Substantia nigra (tissue), 51 donors: ENCODE measurements at places on chromosomes 11 and 22.

- no peak for DNase-seq
Measured at GRCh38 chr22:48204296-48204695, 1441.8 kb downstream of the TBC1D22A start.

DNA sequence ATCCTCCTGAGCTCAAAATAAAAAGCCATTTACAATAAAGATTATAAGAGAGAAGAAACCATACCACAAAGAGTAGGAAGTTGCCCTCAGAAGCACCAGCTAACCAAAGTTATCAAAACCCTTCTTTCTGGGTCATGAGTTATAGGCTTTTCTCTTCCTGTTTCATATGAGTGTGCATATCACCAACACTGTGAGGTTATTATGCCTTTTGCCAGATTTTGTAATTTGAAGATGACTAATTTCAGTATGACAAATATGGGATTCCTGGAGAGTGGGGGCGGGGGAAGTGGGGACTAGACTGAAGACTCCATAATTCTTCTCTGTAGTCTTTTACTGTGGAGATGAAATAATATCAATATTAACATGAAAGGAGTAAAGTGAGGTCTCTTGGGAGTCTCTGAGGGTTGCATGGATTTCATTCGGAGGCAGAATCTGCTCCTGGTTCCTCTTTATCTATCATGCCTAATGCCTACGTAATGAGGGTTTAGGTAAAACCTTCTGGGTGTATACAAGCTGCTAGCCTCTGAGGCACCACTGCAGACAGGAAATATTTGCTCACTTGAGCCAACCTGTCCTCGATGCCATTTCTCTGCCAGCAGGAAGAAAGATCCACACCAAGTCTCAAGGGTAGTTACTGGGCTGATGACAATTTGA, 2.1 kb downstream of the LPXN start:
- DNase-seq: no peak

DNA sequence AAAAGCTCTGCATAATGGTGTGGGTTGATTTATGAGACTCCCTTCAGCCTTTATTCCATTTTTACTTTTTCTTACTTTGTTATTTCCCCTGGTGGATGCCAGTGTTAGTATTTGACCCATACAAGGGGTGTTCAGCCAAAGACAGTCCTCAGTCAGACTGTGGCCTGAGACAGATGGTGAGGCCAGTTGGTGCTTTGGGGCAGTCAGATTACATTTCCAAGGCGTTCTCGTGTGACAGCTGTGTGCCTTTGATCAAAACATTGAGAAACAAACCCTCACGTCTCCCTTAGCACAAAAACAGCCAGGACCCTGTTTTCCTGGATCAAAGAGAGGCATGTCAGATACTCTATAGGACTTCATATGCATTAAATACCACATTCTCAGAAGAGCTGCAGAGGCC, 31.3 kb upstream of the SLN start:
- no peak for DNase-seq

GRCh38 chr11:121226415-121227263, 65.9 kb upstream of the SC5D start:
- no peak for DNase-seq

DNA sequence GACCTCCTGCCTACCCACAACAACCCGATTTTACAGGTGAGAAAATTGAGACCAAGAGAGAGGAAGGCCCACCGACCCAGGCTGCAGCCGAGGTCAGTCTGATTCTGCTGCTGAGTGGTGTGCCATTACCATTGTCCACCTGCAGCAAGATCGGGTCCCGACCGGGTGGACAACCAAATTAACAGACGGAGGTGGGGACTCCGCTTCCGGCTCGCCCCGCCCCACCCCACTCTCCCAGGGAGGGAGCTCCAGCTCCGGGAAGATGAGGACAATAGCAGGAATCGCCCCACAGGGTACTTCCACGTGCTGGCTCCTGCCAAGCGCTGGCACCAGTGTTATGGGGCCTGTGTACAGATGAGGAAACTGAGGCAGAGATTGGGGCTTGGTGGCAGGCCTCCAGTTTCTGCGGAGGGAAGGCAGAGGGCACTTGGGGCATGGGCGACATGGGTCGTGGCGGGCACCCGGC, 425 bp upstream of the KDELR3 start:
- no peak for DNase-seq

DNA sequence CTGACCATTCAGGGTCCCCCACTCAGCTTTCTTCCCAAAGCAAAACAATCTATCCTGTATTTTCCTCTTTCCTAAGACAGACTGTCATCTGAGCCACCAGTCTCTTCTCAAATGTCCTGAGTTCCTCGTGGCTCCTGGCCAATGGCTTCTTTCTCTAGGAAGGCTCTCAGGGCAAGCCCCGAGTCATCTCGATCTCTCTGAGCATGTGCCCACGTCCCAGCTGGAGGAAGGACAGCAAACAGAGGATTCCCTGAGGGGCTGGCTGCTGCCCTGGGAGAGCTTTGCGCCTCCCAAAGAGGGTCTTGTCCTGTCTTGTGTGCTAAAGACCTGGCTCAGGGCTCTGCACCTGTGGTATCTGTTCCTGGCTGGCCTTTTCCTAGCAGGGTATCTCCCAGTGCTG, 8.3 kb downstream of the SLC37A2 start:
- DNase-seq: no peak

DNA sequence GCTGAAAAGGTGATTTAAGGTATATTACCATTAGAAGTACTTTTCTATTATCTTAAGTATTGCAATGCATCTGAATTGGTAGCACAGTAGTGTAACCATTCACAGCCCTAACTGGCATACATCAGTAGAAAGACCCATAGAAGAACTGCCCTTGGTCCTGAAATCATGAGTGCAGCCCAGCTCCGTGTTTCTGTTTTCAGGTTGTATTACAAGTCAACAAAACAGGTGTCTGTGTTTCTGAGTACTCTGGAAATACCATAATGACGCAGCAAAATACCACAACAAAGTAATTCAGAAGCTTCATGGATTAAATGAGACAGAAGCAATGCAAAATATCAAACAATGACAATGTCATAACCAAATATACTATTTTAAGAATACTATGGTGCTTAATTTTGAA, 226.3 kb downstream of the OPCML start:
- no peak for DNase-seq

- no peak for DNase-seq
Measured at GRCh38 chr22:42844756-42845155, 12.3 kb downstream of the ARFGAP3 start.

DNA sequence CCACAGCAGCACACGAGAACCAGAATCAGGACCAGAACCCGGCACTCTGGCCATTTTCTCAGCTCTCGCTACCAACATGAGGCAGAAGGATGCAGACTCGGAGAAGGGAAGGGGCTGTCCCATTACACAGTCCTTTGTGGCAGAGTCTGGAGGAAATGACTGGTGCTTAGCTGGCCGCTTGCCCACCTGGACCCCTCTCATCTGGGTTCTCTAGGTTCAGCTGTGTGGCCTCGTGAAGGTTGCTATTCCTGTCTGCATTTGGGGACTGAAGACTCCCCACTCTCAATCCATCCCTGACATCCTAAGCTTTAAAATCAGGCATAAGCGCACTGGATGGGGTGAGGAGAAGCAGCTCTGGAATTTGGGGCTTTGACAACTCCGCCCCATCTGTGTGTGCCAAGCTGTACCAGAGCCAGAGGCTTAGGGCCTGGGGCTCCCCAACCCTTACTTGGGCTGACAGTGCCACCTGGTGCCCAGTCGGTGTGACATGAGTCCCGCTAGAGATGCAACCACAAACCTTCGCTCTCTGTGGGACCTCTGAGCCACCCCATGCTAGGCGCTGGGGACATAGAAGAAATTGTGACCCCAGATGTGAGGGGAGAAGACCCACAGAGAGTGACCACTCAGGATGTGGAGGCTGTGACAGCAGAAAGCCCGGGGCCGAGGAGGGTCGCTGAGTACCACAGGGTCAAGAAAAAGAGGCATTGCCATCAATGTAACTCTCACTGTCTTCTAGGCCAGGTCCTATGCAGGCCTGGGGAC, 35.8 kb upstream of the FCHSD2 start:
- DNase-seq: peak; percentile 80

GRCh38 chr22:36293606-36294292, 40.8 kb downstream of the APOL1 start:
- DNase-seq: no peak

- DNase-seq: no peak
Measured at GRCh38 chr11:131392528-131393255, 22.3 kb downstream of the NTM start.

GRCh38 chr11:128246364-128246801, 341.0 kb downstream of the ETS1 start:
- no peak for DNase-seq

DNA sequence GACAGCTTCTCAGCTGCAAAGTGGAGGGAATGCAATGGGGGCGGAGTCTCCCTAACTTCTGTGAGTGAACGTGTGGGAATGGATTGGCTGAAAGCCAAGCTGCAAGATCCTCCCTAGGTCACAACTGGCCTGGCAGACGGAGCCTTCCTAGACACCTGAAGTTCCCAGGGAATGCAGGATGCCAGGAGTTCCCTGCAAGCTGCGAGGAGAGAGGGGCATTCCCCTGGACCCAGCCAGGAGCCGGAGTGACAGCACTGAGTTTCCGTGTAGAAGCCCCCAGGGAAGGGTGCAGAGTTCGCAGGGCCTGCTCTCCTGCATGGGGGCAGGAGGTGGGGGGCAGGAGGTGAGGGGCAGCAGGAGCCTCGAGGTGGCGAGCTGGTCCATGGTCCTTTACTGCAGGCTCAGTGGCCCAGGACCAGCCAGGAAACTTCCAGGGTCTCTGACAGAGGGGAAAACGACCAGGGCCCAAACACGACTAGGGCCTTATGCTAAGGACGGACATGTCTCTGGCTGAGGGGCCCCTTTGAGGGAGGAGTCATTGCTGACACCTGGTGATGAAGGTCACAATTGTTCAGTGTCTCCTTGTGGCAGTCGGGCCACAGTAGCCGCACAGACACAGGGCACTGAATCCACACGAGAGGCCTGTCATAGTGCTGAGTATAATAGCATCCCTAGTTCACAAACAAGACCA, 141.4 kb downstream of the FBXO7 start:
- DNase-seq: no peak
